T-cell (primary cell): ENCODE measurements at places on chromosomes 5 and 9. TPM values are rescaled to one million over a fixed set of nuclear protein-coding genes. Genes with fewer than 3 reads are reported as not detected.

DNA sequence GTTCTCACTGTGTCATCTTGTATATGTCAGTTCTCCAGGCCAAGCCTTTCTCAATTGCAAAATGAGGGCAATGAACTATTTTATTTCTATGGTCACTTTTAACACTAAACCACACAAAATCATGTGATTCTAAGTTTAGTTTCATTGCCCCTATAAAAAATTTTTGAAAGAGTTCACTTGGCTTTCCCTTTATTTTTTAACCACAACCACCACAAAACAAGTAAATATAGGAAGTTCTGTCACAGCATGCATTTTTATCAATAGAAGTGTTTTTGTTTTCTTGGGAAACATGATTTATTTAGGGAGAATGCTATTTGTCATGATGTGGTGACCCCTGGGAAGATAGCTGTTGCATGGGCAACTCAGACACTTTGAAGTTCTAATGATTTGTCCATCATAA, 169.1 kb downstream of the CSNK1G3 start:
- no peak overlapping the region for H3K27ac ChIP-seq
- no peaks in the 10 kb centered on the region for H3K36me3 ChIP-seq
- no peaks in the 10 kb centered on the region for H3K4me1 ChIP-seq
- no peak overlapping the region for H3K4me3 ChIP-seq

The DAB2 gene
- total RNA-seq = 0.47 TPM

- peaks cover 27% of the 10 kb centered on the region for H3K4me1 ChIP-seq
- H3K36me3 ChIP-seq = peaks cover 8% of the 10 kb centered on the region
- no peak overlapping the region for H3K27ac ChIP-seq
- DNase-seq = no peak
- no peaks in the 10 kb centered on the region for H3K27me3 ChIP-seq
- no peak overlapping the region for H3K4me3 ChIP-seq
Observed at GRCh38 chr9:133686642-133687575, 50.7 kb downstream of the DBH start.

- H3K27me3 ChIP-seq = peaks cover 26% of the 10 kb centered on the region
- DNase-seq = no peak
- H3K36me3 ChIP-seq = no peaks in the 10 kb centered on the region
- no peak overlapping the region for H3K4me3 ChIP-seq
- no peak overlapping the region for H3K27ac ChIP-seq
Observed at GRCh38 chr5:980001-980588, 28.5 kb upstream of the NKD2 start.

GRCh38 chr9:98172604-98173003, 19.8 kb downstream of the CORO2A start:
- H3K4me3 ChIP-seq = no peak overlapping the region
- H3K4me1 ChIP-seq = no peaks in the 10 kb centered on the region
- no peaks in the 10 kb centered on the region for H3K27me3 ChIP-seq
- no peaks in the 10 kb centered on the region for H3K36me3 ChIP-seq
- H3K27ac ChIP-seq = no peak overlapping the region

GRCh38 chr5:17910318-17910717, 276.1 kb downstream of the TAF11L14 start:
- H3K36me3 ChIP-seq = no peaks in the 10 kb centered on the region
- no peaks in the 10 kb centered on the region for H3K4me1 ChIP-seq
- no peak overlapping the region for H3K27ac ChIP-seq
- no peaks in the 10 kb centered on the region for H3K27me3 ChIP-seq
- H3K4me3 ChIP-seq = no peak overlapping the region
- no peak for DNase-seq

DNA sequence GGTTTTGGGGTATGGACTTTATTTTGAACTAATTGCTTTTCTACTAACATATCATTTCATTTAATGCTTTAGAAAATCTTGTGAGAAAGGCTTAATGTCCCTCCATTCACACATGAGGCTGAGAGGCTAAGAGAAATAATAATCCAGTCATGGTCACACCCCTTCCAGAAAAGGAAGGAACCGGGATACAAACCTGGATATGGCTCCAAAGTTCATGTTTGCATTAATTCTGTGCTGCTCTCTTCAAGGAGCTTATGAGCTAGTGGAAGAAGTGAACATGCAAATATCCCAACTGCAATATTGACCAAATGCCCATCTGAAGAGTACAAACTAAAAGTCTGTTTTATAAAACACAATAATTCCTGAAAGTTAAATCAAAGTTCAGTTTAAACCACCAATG, 732.1 kb upstream of the RIOK2 start:
- H3K27ac ChIP-seq = no peak overlapping the region
- no peak overlapping the region for H3K4me3 ChIP-seq
- no peaks in the 10 kb centered on the region for H3K36me3 ChIP-seq
- no peaks in the 10 kb centered on the region for H3K27me3 ChIP-seq
- no peaks in the 10 kb centered on the region for H3K4me1 ChIP-seq
